WTC11 (cell line): ENCODE measurements at places on chromosomes 16 and 17. TPM values are rescaled to one million over a fixed set of nuclear protein-coding genes. Genes with fewer than 3 reads are reported as not detected.

DNA sequence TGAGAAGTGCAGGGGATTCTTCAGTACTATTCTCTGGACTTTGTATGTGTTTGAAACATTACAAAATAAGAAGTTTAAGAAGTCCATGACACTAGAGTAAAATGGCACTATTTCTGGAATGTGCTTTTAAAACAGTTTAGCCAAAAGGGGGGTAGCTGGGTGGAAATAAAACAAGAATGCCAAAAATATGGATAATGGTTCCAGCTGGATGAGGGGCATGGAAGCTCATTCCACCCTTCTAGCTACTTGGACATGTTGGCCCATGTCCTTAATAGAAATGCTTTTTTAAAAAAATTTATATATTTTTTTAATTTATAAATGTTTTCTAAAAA, 13.1 kb downstream of the ZC3H7A start:
- no peak for DNase-seq
- no peaks in the 10 kb centered on the region for H3K27me3 ChIP-seq
- peak overlapping the region; percentile 96 for H3K27ac ChIP-seq

GRCh38 chr17:29124925-29125273, 55.3 kb downstream of the MYO18A start:
- peaks cover 4% of the 10 kb centered on the region; the same call in 1 of the 2 replicates for H3K36me3 ChIP-seq
- DNase-seq = no peak
- peak overlapping the region; percentile 10 for H3K27ac ChIP-seq

GRCh38 chr16:64880006-64880405, 241.9 kb downstream of the CDH11 start:
- no peak for DNase-seq
- no peak overlapping the region for H3K4me3 ChIP-seq
- no peaks in the 10 kb centered on the region for H3K36me3 ChIP-seq

- H3K4me1 ChIP-seq = peaks cover 32% of the 10 kb centered on the region
- no peak for DNase-seq
- no peak overlapping the region for H3K4me3 ChIP-seq
- H3K27ac ChIP-seq = peak overlapping the region; percentile 85
Observed at GRCh38 chr17:2123375-2124251, 68.7 kb downstream of the HIC1 start.

DNA sequence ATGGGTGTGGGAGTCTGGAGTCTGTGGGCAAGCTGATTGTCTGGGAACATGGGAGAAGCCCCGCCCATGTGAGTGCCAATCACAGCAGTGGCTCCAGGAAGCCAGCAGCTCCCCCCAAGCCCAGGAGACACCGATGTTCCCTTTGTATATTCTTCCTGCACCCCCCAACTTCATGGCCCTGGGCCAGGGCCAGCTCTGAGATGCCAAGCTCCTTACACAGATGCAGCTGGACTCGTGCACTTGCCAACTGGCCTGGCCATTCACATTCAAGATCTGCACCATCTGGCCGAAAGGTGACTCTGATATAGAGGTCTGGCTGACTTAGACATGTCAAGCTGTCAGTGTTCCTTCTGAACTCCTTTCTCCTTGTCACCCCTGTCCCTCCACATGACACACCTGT, 50.5 kb downstream of the CACNG5 start:
- peaks cover 2% of the 10 kb centered on the region; the same call in 1 of the 2 replicates for H3K27me3 ChIP-seq
- peaks cover 27% of the 10 kb centered on the region for H3K36me3 ChIP-seq
- no peak for DNase-seq
- no peaks in the 10 kb centered on the region for H3K4me1 ChIP-seq
- H3K4me3 ChIP-seq = no peak overlapping the region

GRCh38 chr17:51445946-51446345, 185.6 kb downstream of the UTP18 start:
- DNase-seq = no peak
- H3K4me1 ChIP-seq = no peaks in the 10 kb centered on the region
- H3K4me3 ChIP-seq = no peak overlapping the region
- peaks cover 3% of the 10 kb centered on the region; the same call in 1 of the 2 replicates for H3K27me3 ChIP-seq
- H3K36me3 ChIP-seq = no peaks in the 10 kb centered on the region
- H3K27ac ChIP-seq = no peak overlapping the region

DNA sequence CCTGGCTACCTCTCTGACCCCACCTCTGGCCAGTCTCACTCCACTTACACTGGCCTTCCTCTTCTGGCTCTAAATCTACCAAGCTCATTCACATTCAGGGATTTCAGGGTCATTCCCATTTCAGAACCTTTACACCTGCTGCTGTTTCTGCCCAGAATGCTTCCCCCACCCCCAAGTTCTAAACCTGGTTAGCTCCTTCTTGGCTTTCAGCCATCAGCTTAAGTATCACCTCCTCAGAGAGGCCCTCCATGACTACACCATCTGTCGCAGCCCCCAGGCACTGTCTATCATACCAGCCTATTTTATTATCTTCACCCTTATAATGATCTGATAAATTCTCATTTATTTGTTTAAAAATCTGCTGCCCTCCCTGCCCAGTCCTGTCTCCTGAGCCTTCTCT, 23.3 kb upstream of the NGFR start:
- peak overlapping the region; percentile 2; the same call in 1 of the 2 replicates for H3K4me3 ChIP-seq
- no peak for DNase-seq
- peaks cover 63% of the 10 kb centered on the region for H3K27me3 ChIP-seq
- peaks cover 24% of the 10 kb centered on the region for H3K4me1 ChIP-seq

DNA sequence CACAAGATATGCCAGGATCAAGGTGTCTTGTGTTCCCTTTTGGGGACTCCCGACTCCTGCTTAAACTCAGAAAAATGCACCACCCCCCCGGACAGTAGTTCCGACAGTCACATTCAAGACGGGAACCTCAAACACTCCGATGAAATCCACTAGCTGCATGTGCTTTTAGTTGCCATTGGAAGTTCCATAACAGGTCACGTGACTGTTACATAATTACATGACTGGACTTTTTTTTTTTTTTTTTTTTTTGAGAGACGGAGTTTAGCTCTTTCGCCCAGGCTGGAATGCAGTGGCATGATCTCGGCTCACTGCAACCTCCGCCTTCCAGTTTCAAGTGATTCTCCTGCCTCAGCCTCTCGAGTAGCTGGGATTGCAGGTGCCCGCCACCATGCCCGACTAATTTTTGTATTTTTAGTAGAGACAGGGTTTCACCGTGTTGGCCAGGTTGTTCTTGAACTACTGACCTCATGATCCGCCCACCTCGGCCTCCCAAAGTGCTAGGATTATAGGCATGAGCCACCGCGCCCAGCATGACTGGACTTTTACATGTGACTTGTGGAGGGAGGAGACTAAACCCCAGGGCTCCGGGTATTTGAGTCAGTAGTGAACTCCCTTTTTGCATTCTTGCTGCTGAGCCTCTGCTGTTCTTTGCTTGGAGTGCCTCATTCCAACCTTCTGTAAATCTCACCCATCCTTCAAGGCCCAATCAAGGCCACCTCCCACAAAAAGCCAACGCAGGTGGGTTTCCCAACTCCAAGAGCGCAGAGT, 1.6 kb downstream of the SIRT7 start:
- peak overlapping the region; percentile 73 for H3K27ac ChIP-seq
- H3K4me3 ChIP-seq = peak overlapping the region; percentile 80
- no peaks in the 10 kb centered on the region for H3K27me3 ChIP-seq

- no peak overlapping the region for H3K27ac ChIP-seq
- DNase-seq = no peak
- no peaks in the 10 kb centered on the region for H3K4me1 ChIP-seq
Observed at GRCh38 chr17:55576237-55576995, 65.2 kb upstream of the SMIM36 start.

DNA sequence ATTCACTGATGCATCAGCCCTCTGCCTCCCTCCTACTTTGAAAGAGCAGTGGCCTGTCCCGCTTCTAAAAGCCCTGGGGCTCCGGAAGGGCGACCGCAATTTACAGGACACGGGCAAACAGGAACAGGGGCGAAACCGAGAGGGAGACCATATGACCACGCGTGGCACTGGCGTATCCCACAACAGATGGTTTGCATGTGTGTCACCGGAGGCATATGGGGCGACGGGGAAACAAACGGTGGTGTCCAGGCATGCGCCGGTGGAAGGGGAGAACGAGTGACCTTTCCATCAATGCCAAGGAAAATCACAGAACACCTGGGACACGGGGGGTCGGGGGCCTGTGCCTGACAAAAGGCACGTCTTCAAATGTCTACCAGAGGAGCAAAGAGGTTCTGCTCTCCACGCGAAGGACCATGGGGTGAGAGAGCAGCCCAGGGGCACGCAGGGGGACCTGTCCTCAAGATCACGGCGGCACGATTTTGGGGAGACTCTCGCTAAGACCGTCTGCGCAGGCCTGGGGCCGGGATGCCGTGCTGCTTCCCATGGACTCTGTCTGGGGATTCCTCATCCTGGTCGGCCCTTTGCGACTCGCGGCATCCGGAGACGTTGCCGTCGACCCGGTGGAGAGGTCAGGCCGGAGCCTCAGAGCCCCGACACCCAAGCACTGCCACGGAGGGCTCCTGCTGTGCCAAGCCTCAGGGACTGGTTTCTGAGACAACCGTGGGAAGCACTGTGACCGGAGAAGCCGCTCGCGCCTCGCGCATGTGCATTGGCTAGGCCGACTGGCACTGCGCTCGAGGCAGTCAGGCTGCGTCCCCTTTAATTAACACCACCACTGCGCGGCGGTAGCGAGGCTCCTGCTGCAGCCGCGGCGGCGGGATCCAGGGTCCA, 12.8 kb upstream of the KCNJ18 start:
- no peaks in the 10 kb centered on the region for H3K4me1 ChIP-seq
- H3K27me3 ChIP-seq = peaks cover 31% of the 10 kb centered on the region
- H3K4me3 ChIP-seq = no peak overlapping the region
- peaks cover 55% of the 10 kb centered on the region for H3K36me3 ChIP-seq
- no peak overlapping the region for H3K27ac ChIP-seq

GRCh38 chr17:68184816-68185436, 62.9 kb upstream of the AMZ2 start:
- H3K27me3 ChIP-seq = no peaks in the 10 kb centered on the region; the same call in 1 of the 2 replicates
- no peaks in the 10 kb centered on the region for H3K36me3 ChIP-seq
- H3K27ac ChIP-seq = no peak overlapping the region
- H3K4me1 ChIP-seq = peaks cover 13% of the 10 kb centered on the region
- DNase-seq = no peak

DNA sequence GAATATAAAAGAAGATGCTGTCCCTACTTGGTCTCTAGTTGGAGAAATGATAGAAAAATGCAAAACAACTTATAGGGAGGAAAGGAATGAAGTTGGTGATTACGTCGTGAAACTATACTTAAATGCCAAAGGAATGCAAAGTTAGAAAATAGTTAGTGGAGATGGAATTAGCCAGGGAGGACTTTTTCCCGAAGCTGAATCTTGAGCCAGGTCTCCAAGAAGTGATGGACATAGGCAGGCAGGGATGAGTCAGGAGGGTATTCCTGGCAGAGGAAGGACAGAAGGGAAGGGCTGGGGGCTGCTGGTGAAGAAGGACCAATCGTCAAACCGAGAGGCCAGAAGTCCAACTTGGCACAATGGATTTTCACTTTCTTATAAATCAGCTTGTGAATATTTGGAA, 1.8 kb downstream of the SNTB2 start:
- peak overlapping the region; percentile 77 for H3K4me3 ChIP-seq
- H3K36me3 ChIP-seq = peaks cover 5% of the 10 kb centered on the region
- H3K27me3 ChIP-seq = no peaks in the 10 kb centered on the region
- no peak overlapping the region for H3K27ac ChIP-seq

DNA sequence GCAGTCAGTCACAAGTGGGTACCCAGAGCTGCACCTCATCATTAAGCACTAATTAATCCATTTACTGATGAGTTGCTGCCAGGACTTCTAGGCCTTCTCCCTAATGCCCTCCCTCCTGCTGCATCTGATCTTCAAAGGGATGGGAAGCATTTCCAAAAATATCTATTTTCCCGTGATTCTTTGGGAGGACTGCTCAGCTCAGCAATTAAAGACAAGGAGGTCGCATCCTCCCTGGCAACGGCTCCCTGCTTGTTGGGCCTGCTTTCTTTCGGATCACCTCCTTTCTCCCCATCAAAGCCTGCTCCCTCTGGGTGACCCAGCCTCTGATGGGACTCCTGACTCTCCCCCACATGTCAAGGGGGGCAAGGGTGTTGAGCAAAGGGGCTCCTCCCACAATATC, 26.0 kb upstream of the SPPL2C start:
- H3K27ac ChIP-seq = no peak overlapping the region
- no peak for DNase-seq
- no peak overlapping the region for H3K4me3 ChIP-seq

DNA sequence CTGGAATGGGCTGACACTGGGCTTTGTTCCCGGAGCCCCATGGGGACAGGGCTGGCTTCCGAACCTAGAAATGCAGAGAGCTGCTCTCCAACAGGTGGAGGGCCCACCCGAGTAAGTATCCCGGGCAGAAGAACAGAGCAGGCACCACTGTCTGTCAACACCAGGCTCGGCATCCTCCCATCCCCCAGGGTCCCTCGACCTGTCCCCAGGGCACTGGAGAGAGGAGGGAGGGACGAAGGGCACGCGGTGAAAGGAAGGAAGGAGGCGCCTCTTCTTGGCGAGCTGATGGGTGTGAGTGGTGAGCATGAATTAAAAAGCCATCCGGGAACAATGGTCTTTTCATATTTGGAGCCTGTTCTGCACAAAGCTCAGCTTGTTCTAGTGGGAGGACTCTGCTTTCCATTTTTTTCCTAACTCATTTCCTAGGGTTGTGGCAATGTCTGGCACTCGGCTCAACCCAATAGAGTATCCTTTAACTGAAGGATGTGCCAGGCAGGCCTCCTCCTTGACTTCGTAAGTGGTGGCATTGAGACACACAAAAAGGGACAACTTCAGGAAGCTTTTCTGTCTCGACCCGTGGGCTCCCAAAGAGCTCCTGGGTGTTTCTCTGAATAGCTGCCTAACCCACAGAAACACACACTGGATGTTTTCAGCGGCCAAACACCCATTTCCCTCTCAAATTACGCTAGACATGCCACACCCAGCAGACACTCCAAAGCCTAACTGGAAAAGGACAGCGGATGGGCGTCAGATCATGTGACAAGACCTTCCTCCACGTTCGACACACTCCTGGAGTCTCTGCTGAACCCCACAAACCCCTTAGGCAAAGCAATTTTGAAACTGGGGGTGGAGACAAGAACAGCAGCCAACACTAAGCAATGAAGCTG, 47.7 kb downstream of the ZFHX3 start:
- DNase-seq = no peak
- H3K36me3 ChIP-seq = peaks cover 16% of the 10 kb centered on the region
- no peak overlapping the region for H3K4me3 ChIP-seq
- H3K27ac ChIP-seq = no peak overlapping the region

DNA sequence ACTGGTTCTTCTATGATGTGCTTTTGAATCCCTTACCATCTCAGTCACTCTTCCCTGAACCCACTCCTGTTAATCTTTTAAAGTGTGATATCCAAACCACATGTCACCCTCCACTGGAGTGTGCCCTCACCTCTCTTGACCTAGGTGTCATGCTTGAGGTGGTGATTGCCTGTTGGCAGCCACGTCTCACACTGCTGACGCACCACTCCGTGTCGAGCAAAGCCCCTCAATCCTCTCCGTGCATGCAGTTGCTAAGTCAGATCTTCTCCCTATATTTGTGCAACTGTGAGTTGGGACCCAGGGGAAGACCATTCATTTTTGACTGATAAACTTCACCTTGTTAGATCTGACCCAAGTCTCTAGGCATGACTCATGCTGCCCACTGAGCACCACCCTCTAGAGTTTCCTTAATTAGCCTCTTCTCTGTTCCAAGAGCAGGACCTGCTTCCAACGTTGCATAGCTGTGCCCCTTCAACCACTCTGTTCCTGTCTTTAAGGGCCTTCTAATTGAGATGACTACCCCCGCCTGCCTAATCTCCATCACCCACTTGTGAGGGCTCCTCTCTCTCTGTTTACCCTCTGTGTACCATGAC, 2.7 kb downstream of the MYH13 start:
- no peak overlapping the region for H3K4me3 ChIP-seq
- no peak for DNase-seq
- H3K4me1 ChIP-seq = peaks cover 7% of the 10 kb centered on the region
- no peaks in the 10 kb centered on the region for H3K36me3 ChIP-seq
- no peaks in the 10 kb centered on the region for H3K27me3 ChIP-seq

The FOXF1 gene
- 0.09 to 0.14 TPM in 2 of 3 replicates, not detected in the other for total RNA-seq

The FGF11 gene
- 19.8 to 29.1 TPM (median 28.0 TPM) in 3 replicates for total RNA-seq

The CACNG1 gene
- total RNA-seq = not detected in 3 replicates

The PIK3R6 gene
- total RNA-seq = 0.15 to 0.23 TPM (median 0.21 TPM) in 3 replicates

The ITGB3 gene
- total RNA-seq = 0.04 to 0.14 TPM (median 0.09 TPM) in 3 replicates

The TNS4 gene
- 0.55 to 0.87 TPM (median 0.80 TPM) in 3 replicates for total RNA-seq

The HS3ST4 gene
- 5.1 to 5.4 TPM (median 5.4 TPM) in 3 replicates for total RNA-seq

The FAM20A gene
- total RNA-seq = 1.3 to 5.8 TPM (median 2.0 TPM) in 3 replicates

The CCL1 gene
- not detected in 3 replicates for total RNA-seq
